SJCRH30 (cell line): ENCODE measurements at places on chromosomes 1 and 21. TPM values are rescaled to one million over a fixed set of nuclear protein-coding genes. Genes with fewer than 3 reads are reported as not detected.

GRCh38 chr1:53153752-53154151, 11.3 kb upstream of the SLC1A7 start:
- DNase-seq: no peak

DNA sequence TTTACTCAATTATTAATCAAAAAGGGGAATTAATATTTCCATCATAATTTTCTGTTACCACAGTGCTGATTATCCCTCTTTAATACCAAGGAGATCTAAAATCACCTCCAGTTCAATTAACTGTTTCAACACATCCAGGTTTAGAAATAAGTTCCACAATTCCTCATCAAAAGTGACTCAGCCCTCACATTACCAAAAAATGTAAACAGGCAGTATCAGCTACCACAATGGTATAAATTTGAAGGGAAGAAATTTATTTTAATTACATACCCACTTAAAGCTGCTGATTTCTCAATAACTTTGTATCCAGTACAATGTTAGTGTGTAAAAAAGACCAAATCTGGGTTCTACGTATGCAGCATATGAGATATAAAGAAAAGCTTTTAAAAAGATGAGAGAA, 51.9 kb downstream of the EIF4G3 start:
- DNase-seq: no peak

Gene RBM11
- total RNA-seq: not detected in 2 replicates

DNA sequence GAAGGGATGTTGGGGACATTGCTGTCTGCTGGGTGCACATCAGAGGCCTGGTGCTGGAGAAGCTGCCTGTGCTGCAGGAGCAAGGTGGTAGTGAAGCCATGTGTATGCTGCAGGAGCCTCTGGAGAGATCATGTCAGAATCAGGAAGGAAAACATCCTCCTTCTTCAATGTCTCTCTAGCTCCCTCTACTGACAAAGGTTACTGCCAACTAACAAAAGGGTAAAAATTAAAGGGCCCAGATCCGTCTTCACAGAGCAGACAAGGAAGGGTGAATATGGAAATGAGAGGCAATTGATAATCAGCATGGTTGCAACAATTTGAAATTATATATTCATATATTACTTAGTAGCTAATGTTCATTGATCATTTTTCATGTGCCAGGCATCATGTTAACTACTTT, 32.2 kb downstream of the FAM177B start:
- DNase-seq: no peak

- DNase-seq: no peak
Observed at GRCh38 chr1:54805466-54805865, 4.3 kb upstream of the TTC22 start.

DNA sequence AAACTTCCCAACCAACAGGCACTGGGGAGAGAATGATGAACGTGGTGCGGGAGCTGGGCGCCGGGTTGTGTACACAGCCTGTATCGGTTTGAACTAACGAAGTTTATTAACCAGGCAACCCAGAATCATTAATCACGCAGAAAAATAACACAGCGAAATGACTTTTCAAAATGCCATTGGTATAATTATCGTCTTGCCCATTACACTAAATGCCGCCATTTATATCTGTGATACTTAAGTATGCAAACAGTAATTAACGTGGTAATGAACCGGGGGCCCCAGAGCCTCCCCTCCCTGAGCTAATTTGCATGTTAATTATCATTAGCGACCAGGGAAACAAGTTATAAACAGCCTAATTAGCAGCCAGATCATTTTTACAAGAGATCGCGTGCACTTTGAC, 5.1 kb upstream of the TTC34 start:
- no peak for DNase-seq

Gene LAPTM5
- 31.5 and 34.9 TPM in 2 replicates for total RNA-seq

DNA sequence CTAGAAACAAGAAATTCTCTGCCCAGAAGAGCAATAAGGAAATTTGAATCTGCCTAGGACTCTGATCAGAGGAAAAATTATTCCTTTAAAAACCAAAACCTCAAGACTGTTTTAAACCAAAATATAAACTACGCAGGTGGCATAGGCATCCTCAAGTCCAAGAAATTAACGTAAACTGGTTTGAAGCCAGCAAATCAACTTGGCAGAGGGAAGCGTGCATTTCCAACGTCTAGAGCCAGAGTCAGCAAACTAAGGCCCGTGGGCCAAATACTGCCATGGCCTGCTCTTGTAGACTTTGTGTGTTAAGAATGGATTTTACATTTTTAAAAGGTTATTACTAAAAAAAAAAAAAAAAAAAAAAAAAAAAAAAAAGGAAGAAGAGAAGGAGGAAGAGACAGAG, 67.8 kb upstream of the VTCN1 start:
- no peak for DNase-seq

DNA sequence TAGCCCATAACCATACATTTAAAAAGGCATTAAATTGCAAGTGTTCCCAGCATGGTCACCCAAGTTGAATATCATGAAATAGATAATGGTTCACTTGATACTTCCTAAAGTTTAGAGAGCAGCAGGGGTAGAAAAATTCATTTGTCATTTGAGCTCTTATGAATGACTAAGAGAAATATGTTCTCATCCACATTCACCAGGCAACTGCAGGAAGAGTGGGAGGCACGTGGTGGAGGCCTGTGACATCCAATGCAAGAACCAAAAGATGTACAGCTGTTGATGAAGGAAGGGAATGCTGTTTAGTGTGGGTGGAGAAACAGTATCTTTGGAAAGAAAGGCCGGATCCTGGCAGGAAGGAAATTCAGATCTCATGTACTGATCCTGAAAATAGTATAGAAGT, 473.1 kb downstream of the ADGRL2 start:
- DNase-seq: peak; percentile 20

DNA sequence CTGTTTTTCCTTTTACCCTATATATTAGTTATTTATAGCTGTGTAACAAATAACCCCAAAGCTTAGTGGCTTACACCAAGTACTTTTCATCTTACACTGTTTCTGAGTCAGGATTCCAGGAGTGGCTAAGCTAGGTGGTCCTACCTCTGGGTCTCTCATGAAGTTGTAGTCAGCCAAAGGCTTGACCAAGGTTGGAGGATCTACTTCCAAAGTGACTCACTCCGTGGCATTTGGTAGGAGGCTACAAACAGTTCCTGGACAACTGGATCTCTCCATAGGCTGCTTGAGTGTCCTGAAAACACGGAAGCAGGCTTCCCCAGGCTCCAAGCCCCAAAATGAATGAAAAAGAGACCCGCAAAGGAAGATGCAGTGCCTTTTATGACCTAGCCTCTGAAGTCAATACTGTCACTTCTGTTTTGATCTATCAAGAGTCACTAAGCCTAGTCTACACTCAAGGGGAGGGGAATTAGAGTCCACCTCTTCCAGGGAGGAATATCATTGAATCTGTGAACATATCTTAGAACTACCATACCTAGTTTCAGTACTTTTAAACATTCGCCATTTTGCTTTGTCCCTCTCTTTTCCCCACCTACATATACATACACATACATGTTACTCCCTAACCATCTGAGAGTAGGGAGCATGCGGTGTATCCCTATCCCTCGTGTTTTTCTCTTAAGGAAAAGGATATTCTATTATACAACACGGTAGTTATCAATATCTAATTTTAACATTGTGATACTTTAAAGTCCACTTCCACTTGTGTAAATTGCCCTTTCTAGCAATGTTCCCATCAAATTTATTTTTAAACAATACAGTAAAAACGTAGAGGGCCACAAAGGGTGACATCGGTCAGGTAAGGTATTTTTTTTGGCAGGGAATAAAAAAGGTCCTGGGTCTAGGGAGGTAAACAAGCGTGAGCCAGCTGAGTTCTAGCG, 67.2 kb downstream of the SLC35A3 start:
- DNase-seq: no peak

DNA sequence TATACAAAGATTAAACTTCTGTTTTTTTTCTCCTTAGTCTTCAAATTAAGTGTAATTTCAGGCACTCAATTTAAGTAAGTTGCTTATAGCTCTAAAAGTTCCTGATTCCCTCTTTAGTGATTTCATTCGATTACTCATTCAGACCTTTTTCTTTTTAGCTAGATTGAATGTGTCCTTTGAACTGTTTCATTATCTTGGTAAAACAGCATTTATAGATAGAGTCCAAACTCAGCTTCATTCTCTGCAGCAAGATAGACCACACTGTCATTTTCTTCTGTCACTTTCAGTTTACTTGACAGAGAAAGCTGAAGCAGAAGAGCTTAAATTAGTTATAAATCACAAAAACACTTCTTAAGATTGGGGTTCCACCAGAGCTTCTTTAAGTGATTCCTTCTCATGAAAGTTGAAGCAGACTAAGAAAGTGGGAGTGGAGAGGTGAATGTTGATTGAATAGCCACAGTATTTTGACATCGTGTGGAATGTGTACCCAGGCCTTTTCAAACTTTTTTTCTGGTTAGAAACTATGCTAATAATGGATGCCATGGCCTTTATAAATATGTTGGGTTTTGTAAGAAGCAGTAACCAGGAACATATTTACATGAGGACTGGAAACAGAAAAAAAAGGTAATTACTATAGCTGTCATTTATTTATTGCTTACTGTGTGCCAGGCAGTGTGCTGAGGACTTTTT, 52.2 kb downstream of the ZBTB40 start:
- DNase-seq: no peak

Gene ZNF124
- total RNA-seq: 74.6 and 78.6 TPM in 2 replicates

Gene KRTAP20-2
- not detected in 2 replicates for total RNA-seq

Gene GJA9
- total RNA-seq: not detected in 2 replicates

- DNase-seq: no peak
Observed at GRCh38 chr1:40792036-40792435, 8.4 kb downstream of the KCNQ4 start.

DNA sequence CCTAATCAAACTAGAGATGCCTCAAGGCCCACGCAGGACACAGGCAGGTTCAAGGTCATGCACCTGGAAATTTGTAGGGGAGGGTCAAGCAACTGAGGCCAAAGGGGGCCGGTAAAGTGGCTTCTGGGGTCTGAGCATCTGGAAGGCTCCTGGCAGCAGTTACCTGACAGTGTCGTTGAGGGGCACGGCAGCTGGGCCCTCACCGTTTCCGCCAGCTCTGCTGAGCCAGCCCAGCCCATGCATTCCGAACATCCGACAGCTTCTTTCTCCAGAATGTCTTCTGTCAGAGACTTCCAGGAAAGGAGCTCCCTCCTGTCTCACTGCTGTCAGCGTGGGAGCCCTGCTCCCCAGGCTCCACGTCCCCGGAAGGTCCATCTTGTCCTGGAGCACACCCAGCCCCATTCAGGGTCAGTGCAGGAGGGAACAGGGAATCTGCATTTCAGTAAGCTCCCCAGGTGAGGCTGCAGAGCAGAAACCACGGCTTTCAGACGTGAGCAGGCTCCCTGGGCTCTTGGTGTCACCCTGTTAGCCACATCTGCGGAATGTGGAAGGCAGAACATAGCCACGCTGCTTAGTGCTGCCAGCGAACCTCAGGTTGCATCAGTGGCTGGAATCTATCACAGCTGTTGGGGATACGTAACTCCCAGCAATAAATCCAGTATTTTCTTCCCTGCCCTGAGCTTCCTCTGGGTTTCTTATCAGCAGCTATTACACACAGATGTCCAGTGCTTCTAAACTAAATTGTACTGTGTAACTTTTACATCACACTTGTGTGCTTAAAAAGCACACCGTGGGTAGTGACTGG, 36.3 kb upstream of the FAM3B start:
- no peak for DNase-seq

Gene SLC25A34
- total RNA-seq: 2.8 and 3.5 TPM in 2 replicates

- DNase-seq: no peak
Observed at GRCh38 chr1:177912991-177913390, 56.9 kb downstream of the SEC16B start.

DNA sequence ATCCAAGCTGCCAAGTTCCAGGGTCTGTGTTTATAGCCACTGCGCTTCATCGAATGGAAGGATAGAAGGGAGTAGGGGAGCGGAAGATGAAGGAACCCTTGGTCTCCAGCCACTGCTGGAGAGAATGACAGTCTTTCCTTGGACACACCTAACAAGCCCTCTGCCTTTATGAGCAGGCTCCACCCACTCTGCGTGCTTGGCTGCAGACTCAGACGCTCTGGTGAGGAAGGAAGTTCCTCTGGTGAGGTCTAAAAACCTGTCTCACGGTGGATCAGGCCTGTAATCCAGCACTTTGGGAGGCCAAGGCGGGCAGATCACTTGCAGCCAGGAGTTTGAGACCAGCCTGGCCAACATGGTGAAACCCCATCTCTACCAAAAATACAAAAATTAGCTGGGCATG, 55.4 kb downstream of the MATN1 start:
- peak; percentile 40 for DNase-seq

Gene MUL1
- 26.7 and 28.8 TPM in 2 replicates for total RNA-seq

Gene OR2AK2
- total RNA-seq: not detected in 2 replicates

DNA sequence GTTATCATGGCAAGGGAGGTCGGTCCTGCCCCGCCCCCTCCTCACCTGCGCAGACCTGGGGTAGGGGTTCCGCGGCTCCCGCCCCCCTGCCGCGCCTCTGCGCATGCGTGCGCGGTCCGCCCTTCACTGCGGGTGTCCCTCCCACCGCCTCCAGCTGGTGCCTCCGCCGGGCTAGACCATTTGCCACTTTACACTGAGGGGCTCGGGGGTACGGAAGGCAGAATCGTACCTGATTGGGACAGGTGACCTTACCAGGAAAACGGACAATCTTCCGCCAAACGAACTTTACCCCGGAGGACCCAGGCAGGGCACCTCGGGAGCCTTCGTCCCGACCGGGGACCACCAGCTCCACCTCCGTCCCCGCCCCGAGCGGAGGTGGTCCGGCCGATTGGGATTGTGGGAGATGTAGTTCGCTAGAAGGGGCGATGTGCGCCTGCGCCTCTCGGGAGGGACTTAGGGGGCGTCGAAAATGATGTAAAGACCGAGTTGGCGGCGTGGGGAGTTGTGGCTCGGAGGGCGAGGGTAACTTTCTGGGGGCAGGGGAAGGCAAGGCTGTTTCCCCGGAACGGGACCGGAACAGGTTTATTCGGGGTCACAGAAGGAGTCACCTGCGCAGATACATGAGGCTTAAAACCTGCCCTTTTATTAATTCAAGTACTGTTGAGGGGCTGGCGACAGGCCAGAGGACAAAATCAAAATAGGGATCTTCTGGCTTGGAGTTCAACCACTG, at the start of gene DNAJC28:
TSS of gene DNAJC28 (minus strand) at position 344 of the 730 bp plus-strand sequence. CDS start 2,323 bp downstream, outside the sequence.
- peak; percentile 98 for DNase-seq

DNA sequence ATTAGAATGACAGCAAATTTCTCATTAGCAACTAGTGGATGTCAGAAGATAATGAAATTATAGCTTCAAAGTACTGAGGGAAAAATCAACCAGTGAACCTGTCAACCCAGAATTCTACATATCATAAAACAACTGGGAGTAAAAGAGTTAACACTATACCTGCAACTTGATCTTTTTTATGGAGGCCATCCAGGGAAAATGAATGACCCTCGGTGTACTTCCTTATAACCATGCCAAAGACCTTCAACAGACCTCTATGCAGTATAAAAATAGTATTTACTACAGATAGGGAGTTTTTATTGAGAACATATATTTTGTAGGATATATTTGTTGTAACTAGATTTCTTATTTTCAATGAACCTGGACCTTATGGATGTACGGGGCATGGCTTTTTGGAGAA, 392.5 kb upstream of the ZRANB2 start:
- no peak for DNase-seq

- peak; percentile 55 for DNase-seq
Observed at GRCh38 chr1:50959303-50959912, 659 bp downstream of the FAF1 start.

GRCh38 chr1:35439626-35440025, 117.6 kb downstream of the KIAA0319L start:
- DNase-seq: no peak

Gene TOE1
- 28.7 and 30.0 TPM in 2 replicates for total RNA-seq

GRCh38 chr1:179586107-179586823, 5.4 kb upstream of the TDRD5 start:
- peak; percentile 51 for DNase-seq
